ENCODE measurements at places on chromosomes 16 and 17.

GRCh38 chr17:74008196-74008595, 195.3 kb upstream of the RPL38 start:
- DNase-seq: no peak

DNA sequence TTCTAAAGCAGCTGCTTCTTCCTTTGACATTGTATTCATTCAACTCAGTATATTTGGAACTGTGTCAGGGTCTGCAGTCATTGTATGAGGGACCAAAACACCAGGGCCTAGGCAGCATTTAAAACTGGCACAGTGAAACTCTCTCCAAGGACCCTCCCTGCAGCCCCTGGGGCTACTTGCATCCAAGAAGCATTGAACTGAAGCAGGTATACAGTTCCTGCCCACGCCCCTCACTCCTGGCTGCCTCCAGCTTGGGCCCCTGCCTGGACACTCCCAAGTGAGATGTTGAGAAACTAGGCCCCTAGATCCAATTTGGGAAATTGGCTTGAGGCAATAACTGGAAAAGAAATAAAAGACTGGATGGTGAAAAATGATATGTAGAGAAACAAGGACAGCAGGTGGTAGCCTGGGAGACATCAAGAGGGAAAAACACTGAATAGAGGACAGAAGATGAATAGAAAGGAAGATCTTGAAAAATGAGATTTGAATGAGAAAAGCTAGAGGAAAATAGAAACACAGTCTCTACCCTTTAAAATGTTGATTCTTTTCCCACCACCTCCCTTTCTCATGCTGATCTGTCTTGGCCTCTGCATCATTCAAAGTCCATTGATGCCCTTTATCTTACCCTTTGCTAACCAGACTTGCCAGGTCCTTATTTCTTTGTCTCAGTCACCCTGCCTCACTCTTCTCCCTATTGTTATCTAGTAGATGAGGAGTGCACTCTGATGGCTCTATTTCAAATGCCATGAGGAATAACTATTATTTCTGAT, 368.8 kb upstream of the CDH8 start:
- no peak for DNase-seq

- DNase-seq: no peak
Measured at GRCh38 chr17:21289175-21289901, 4.8 kb downstream of the MAP2K3 start.

DNA sequence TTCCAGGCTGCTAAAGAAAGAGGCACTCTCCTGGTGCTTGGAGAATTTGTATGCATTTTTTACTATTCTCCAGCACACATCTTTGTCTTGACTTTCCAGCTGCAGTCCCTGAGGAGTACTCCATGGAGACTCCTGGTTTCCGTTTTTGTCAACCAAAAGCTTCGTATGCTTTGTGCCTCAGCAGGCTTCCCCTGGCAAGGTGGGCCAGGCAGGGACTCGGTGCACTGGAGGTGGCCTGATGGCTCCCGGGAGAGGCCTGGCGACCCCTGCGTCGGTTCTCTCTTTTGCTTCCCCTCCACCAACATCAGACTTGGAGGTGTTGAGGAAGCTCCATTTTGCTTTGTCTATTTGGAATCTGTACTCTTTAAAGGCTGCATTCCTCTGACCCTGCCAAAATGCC, 23.7 kb downstream of the CDK5R1 start:
- no peak for DNase-seq

- no peak for DNase-seq
Measured at GRCh38 chr16:57358527-57359095, at the start of gene CCL22. TSS of gene CCL22 (plus strand) at chr16:57358783. CDS start at chr16:57358817, 34 bp downstream.

DNA sequence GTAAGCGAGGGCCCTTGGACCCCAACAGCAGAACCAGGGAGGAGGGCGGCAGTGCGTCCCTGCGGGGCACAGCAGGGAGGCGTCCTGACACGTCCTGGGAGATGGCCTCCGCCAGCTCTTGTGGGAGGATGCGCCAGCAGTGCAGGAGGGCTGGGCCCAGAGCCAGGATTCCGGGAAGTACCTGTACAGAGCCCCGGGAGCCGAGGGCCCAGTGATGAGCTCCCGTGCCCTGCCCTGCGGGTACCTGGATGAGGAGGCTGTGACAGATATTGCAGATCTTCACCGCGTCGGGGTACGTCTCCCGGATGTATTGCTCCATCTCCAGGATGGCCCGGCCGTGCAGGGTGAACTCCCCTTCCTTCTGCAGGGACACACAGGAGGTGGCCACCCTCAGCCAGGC, 23.1 kb downstream of the KDM8 start:
- DNase-seq: no peak

- no peak for DNase-seq
Measured at GRCh38 chr16:21279501-21279900, 1.4 kb upstream of the CRYM start.

DNA sequence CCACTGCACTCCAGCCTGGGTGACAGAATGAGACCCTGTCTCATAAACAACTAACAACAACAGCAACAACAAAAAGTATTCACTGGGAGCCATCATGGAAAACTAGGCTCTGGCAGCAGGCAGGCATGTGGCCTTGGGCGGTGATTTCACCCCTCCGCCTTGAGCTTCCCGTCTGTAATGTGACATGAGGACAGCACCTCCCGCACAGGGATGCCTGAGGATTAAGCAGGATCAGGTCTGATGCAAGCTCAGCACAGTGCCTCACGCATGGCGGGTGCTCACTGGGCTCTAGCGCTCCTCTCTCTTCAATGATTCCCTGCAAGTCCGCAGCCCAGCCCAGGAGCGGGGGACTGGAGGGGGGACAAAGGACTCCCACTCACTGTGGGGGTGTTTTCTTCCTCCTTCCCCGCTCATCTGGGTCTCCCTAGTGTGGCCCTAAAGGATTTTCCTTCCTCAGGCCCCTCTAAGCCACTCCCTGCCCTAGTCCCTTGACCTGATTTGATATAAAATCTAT, 2.8 kb downstream of the PLCD3 start:
- no peak for DNase-seq

DNA sequence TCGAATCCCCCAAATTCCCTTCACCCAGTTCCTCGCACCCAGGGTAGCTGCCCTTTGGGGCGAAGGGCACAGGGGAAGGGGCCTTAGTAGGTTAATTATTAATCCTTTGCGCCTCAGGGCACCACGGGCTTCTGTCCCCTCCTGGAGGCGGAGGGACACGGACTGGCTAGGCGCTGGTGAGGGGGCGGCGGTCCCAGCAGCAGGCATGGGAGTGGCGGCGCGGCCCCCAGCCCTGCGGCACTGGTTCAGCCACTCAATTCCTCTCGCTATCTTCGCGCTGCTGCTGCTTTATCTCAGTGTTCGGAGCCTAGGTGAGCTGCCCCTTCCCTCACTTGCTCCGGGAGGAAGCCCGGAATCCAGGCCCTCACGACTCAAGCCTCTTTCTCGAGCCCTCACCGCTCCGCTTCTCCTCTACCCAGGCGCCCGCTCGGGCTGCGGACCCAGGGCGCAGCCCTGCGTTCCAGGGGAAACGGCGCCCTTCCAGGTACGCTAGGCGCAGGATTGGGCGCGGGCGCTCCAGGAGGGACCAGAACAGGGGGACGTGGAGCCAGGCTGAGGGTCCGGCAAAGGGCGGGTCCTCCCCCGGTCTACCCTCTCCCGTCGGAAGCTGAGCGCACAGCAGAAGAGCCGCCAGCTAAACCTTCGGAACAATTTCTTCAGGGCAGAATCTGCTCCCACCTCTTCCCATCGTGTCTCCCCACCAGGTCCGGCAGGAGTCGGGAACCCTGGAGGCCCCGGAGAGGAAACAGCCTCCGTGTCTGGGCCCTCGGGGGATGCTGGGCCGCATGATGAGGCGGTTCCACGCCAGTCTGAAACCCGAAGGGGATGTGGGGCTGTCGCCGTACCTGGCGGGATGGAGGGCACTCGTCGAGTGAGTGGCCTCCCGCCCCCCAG, at the start of gene GLTPD2:
Gene GLTPD2 (plus strand): TSS at position 158 of the 894 bp plus-strand sequence. CDS start 48 bp downstream, at position 206.
- DNase-seq: no peak

DNA sequence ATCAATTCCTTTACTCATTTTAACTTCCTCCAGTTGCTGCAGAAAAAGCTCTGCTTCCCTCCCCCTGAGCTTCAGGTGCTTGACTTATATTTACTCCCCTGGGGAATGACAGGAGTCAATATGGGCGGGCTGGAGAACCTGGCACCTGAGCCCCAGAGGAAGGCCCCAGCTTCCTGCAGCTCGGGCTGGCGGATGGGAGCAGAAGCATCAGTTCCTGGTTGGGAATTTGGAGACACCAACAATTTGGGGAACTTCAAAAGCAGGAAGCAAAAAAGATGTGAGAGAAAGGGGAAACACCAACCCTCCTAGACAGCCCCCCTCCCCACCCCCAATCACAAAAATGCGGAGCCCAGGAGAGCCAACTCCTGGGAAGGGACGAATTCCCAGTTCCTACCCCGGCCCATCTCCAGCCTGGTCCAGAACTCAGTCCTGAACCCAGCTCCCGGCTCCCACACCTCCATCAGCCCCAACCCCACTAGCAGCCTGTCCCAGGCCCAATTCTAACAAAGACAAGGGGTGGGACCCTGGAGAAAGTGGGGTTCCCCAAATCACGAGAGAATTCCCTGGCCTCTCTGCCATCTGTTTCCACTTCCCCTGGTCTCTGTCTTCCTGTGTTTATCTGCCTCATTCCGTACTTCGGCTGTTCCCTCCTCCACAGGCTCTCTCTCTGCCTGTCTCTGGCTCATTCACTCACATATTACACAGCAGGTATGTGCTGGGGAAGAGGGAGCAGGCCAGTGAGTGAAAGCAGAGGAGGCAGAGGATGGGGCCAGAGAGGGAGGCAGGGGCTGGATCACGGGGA, 16.2 kb upstream of the ASGR2 start:
- no peak for DNase-seq

- DNase-seq: no peak
Measured at GRCh38 chr17:47685556-47686275, 8.2 kb upstream of the TBKBP1 start.

DNA sequence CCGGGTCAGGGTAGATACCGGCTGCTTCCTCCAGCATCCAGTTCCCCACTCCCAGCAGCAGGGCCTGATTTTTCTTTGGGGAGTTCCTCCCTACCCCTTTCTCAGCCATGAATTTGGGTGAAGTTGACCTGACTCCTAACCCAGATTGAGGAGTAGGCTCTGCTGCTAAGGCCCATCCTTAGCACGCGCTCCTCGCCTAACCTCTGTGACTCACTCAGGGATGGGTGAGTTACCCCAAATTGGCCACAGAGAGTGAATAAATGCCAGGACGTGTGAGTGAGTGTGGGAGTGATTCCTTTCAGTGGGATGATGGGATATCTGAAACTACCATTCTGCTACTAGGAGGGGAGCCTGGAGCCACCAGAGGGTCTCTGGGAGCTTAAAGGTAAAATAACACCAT, 28.9 kb upstream of the ABCC12 start:
- no peak for DNase-seq

DNA sequence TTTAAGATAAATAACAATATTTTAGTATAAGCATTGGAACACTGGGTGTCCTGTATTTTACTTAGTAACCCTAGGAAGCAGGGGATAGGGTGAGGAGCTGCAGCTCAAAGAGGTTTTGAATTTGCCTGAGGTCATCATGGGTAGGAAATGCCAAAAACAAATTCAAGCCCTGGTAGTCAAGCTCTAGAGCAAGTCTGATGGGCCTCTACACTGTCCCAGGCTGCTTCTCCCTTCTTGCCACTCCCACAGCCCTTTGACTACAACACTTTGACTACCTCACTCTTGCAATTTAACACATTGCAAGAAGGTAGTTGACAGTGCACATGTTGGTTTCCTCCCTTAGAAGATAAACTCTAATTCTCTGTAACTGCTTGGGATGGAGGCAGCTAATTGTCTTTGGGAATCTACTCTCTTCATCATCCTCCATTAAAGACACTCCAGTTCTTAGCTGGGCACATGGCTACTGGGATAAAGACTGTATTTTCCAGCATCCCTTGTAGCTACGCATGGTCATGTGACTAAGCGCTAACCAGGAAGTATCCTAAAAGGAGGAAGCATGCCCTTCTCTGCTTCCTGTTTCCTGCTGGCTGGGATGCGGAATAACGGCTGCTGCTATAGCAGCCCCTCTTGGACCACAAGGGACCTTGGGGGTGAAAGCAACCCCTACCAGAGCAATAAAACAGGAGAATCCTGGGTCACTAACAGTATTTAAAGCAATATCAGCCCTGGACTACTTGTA, 30.7 kb upstream of the SSTR2 start:
- no peak for DNase-seq

GRCh38 chr16:71927787-71928186, 32.5 kb downstream of the IST1 start:
- DNase-seq: no peak

- no peak for DNase-seq
Measured at GRCh38 chr16:46862555-46863447, 21.4 kb upstream of the GPT2 start.

- DNase-seq: no peak
Measured at GRCh38 chr16:67184453-67184994, 761 bp upstream of the MATCAP1 start.

- DNase-seq: peak; percentile 65
Measured at GRCh38 chr16:3266873-3267537, 10.6 kb upstream of the MEFV start.

- no peak for DNase-seq
Measured at GRCh38 chr17:37358098-37358829, 17.5 kb upstream of the C17orf78 start.

DNA sequence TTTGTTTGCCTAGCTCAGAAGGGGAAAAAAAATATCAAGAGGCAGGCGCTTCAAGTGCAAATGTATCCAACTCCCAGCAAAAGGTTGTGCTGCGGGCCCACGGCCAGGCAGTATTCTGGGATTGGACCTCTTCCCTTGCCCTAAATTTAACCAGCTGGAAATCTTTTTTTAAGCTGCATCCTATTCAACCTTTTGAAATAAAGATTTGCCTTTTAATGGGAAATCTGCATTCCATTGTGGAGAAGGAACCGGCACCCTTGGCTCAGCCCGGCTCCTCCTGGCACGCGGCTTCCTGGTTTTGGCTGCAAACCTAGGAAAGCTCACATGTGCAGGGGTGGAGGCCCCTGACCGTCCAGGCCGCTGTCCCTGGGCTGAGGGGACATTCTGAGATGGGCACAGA, 38.8 kb upstream of the ENPP7 start:
- no peak for DNase-seq
